Stimulated activated CD8-positive, alpha-beta memory T cell treated with anti-CD3 and anti-CD28 coated beads, Interleukin-15, amount 100 ng/mL, for 48 hours (primary cell): ENCODE measurements at places on chromosomes 12 and 14.
A peak's percentile ranks its signal among the peaks of the same experiment; 100 is the strongest.

DNA sequence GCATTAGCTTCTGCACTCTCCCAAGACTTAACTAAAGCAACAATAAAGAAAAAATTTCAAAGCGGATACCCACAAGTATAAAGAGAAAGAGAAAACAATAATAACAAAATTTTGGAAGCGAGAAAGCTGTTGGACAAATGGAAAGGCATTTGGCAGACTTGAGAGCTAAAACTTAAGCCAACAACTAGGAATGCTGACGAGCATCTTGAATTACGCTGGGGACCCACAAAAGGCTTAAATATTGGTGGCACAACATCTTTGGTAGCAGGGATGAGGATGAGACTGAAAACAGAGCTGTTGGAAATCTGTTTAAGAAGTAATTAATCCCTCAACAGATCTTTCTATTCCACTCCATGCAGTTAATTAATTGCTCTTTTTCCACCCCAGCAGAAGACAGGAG is 49.8 kb downstream of the LLPH start:
- no peak for DNase-seq

DNA sequence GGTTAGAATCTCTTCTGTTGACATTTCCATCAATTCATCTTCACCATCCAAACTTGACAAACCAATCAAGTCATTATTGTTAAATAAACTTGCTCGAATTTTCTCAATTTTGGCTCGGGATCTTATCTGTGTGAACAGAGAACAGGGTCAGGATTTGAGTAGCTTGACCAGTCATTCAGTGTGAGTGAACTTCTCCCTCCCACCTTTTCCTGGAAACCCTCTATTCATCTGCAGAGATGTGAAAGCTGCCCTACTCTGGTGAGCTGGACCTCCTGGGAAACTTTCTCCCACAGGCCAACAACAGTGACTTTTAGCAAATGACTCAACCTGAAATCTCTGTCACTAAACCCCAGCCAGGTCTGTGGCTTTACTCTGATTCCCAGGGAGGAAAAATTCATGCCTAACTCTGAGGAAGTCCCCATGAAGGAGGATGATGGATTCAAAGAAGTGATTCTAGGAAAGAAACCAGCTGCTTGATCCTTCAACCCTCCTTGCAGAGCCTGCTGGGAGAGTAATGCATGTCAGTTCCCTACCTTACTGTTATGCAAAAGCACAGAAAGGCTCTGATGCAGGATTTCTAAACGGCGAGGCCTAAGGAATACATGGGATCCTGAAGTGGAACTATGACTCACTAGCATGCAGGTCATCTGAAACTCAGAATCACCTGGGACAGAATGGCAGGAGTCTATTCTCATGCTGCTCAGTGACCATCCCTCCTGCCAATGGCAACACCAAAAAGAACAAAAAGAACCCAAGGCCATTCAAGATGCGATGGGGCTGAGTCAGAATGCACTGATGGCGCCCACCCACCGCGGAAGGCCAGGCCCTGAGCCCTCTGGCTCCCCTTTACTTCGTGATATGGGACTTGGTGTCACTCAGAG is 58.0 kb downstream of the TRAFD1 start:
- DNase-seq: peak; percentile 34

- DNase-seq: no peak
Measured at GRCh38 chr12:118183155-118183554, 47.2 kb downstream of the PEBP1 start.

- no peak for DNase-seq
Measured at GRCh38 chr12:97046901-97047300, 139.8 kb downstream of the NEDD1 start.

DNA sequence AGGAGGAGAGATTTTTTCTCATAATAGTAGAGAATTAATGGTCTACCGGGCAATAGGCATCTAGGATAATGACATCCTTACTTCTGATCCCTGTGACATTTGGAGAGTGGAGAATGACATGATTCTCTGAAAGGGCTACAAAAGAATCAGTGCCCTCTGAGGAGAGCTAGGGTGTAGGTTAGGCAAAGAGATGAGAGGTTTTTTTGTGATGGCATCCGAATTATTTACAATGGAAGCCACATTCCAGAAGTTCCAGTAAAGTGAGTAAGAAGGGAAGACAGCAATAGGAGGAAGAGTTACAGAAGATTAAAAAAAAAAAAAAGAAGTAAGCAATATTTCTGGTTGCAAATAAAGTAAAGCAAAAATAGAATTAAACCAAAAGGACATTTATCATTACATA is 478.0 kb downstream of the RMST start:
- DNase-seq: no peak

- DNase-seq: no peak
Measured at GRCh38 chr14:72801381-72801812, 92.5 kb downstream of the DPF3 start.

DNA sequence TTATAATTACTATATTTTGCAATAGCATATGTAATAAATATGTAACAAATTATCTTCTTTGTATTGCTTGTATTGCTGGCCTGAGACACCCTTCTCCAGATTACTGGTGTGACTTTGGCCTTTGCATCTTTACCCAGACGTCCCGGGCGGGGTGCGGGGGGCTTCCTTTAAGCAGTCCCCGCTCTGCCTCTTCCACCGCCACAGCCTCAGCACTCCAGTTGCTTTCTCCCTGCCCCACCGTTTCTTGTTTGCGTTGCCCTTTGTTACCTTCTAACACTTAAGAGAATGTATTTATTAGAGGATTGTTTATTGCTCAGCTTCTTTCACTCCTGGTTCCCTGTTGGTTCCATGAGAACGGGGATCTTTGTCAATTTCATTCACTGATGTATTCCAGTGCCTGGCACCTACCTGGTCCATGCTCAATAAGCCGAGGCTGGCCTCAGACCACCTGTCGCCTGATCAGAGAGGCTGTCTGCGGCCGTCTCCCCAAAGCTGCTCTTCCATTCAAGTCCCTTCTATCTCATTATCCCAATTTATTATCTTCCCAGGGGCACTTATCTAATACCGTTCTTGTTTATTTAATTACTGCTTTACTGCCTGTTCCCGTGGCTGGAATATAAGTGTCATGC is 100.5 kb upstream of the RFLNA start:
- DNase-seq: no peak

DNA sequence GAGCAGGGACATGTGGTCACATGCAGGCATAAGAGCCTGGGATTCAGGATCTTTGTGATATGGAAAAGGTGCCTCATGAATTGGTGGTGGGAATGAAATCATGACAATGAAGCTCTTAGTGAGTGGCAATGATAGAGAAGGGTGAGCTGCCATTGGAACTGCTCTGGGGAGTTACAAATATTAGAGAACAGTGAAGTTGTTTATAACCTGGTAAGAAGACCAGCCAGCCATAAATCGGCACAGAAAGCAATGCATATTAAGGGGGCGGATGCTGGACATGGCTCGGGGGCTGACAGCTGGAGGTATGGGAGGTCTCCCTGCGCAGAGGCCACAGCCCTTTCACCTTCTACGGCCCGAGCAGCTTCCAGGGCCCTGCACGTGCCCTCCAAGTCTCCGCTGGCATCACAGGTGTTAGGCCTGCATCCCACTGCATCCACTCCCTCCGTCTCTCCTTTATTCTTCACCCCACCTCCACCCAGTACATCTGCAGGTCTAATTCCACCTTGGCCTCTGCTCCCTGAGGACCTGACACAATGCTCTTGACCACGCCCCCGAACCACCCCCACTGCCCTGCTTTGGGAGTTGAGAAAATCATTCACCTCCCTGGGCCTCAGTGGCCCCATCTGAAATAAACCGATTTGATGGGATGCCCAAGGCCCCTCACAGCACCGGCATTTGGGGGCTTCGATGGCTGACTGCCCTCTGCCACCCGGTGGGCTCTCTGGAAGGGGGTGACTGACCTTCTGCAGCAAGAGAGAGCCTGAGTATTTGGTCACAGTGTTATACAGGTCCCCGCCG is 4.1 kb downstream of the CACNA2D4 start:
- no peak for DNase-seq

GRCh38 chr14:64513271-64513670 is 8.7 kb downstream of the ZBTB1 start:
- no peak for DNase-seq

DNA sequence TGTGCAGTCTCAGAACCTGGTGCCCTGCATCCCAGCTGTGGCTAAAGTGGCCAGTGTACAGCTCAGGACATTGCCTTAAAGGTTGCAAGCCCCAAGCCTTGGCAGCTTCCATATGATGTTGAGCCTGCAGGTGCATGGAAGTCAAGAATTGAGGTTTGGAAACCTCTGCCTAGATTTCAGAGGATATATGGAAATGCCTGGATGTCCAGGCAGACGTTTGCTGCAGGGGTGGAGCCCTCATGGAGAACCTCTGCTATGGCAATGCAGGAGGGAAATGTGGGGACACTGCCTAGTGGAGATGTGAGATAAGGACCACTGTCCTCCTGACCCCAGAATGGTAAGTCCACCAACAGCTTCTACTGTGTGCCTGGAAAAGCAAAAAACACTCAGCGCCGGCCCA is 17.9 kb upstream of the CNIH1 start:
- DNase-seq: no peak

DNA sequence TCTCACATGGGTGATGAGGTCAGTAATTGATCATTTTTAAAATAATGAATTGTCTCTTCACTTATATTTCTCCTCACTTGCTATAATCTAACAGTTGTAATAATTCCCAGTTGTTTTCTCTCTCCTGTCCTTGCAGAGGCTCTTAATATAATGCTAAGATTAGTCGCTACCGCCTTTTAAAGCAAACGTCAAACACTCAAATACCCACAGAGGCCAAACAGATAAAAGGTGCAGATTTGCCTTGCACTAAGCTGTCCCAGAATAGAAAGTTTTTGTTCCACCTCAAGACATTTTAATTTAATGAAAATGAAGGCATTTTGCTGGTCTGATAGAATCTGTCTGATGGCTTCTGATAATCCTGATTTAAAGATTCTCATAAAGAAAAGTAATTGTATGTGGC is 159.0 kb downstream of the KICS2 start:
- no peak for DNase-seq

DNA sequence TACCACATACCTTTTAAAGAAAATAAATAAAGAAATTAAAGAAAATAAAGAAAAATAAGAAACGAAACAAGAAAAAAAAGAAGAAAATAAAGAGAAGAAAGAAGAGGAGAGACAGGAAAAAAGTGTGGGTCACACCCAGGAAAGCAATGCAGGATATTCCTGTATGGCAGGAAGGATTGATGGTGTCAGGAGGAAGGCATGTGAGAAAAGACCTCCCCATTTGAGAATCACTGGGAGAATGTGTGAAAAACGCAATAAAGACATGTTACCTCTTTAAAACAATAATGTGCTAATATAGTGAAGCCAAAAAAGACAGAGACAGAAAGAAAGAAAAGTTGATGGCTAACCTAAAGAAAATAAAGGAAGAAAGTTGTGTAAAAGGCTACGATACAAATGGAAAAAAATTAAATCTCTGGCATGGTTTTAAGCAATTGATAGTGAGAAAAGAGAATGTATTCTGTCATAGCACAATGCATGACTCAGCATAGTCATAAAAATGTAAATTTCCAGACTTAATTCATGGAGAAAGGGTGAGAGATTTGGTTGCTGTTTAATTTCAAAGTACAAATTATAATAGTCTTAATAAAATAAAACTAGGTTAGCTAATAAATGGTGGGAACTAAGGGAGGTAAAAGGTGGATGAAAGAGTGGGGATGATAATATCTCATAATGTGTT is 24.3 kb upstream of the FOXG1 start:
- no peak for DNase-seq

DNA sequence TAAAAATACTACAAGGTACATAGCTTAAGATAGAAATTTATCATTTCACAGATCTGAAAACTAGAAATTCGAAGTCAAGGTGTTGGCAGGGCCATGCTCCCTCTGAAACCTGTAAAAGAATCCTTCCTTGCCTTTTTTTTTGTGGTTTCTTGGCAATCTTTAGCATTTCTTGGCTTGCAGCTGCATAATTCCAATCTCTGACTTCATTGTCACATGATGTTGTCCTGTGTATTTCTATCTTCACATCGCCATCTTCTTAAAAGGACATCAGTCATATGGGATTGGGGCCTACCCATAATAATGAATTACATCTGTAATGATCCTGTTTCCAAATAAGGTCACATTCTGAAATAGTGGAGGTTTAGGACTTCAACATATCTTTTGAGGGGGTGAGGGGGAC is 250.4 kb downstream of the TMTC2 start:
- DNase-seq: no peak

- DNase-seq: no peak
Measured at GRCh38 chr14:70212752-70213151, 24.0 kb upstream of the SLC8A3 start.

- no peak for DNase-seq
Measured at GRCh38 chr12:12759234-12759915, 26.1 kb upstream of the APOLD1 start.

- DNase-seq: no peak
Measured at GRCh38 chr14:59483363-59483762, 845 bp downstream of the L3HYPDH start.

DNA sequence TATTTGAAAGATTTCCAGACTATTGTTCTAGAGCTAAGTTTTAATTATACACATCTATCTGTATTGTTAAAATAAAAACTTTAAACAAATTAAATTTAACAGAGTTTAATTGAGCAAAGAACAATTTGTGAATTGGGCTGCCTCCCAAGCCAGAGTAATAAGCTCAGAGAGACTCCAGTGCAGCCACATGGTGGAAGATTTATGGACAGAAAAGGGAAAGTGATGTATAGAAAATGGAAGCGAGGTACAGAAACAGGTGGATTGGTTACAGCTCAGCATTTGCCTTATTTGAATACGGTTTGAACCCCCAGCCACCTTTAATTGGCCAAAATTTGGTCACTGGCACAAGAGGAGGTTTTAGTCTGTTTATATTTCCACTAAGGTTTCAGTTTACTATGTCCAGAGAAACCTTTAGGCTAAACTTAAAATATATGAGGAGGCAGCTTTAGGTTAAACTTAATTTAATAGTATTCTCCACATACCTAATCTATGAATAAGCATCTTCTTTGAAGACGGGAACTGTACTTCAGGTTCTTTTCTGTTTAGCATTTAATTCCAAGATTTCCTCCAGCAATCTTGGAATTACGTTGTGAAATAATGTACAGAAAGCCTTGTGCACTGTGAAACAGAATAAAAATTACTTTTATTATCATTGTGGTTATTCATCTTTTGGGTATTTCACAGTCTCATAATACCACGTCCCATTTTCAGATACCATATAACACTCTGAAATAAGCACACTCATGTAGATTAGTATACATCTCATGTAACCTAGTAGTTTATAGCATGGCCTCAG is 19.4 kb downstream of the SRGAP1 start:
- no peak for DNase-seq
